ENCODE measurements at places on chromosomes 5 and 9. TPM values are rescaled to one million over a fixed set of nuclear protein-coding genes. Genes with fewer than 3 reads are reported as not detected.
A peak's percentile ranks its signal among the peaks of the same experiment; 100 is the strongest.

DNA sequence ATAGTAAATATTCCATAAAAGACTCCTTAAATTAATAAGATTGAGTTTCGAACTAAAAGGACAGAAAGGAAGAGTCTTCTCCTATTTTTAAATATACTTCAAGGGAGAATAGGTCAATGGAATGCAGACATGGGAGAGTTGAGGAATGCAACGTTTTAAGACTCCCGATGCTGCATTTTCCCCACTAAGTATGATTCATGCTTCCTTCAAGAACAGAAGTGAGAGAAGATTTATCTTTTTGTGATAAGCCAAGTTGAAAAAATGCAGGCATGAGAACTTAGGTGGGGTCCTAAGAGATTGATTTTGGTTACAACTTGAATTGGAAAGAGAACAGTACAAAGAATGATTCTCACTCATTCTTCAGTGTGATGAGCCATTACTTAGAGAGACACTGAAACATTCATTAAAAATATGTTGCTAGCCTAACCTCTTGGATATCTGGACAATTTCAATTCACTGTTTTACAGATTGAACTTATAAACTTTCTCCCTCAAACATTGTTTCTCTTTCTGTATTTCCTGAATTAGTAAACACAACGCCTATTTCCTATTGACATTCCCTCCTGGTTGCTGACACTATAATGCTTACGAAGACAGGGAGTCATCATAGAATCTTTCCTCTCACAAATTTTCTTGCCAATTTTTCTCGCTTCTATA lies 1666.1 kb upstream of the WWC1 start:
- DNase-seq = no peak

DNA sequence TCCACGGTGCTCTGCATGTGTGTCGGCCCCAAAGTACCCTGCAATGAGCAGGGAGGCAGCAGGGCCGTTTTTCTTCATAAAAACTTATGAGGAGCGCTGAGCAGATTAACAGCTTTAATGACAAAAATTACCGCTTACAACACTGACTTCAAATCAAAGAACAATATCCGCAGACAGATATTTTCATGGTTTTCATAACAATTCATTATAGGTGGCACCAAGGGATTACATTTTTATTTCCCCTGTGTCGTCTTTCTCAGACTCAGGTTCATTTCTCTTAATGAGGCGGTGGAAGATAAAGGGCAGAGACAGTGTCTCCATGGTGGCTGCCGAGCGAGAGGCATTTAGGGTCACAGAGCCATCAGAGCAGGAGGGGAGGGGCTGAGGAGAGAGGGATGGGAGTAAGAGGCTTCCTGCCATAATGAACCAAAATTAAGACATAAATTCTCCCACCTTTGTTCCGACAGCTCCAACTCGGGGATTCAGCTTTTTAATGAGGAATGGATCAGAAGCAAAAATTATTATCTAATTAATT lies 240.7 kb upstream of the CLINT1 start:
- no peak for DNase-seq

GRCh38 chr9:22650946-22651345 lies 204.3 kb downstream of the DMRTA1 start:
- DNase-seq = no peak

DNA sequence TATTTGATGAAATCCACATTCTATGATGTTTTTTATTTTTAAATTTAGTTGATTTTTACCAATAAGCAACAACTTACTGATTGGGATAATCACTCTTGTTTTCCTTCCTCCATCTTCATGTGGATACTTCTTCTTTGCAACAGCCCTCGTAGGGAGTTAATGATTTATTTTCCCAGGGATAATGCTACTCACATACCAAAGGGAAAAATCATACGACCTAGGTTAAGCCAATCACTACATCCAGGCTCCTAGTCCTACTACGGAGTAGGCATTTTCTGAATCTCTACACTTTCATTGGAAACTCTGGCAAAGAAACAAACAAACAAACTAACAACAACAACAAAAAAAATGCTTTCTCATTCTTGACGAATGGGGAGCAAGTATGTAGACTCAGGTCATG lies 663.4 kb downstream of the PTPRD start:
- no peak for DNase-seq

- DNase-seq = no peak
These were observed 889.4 kb upstream of the SEMA6A start for GRCh38 chr5:117463881-117464570.

GRCh38 chr9:37542895-37543294 lies 33.3 kb downstream of the FBXO10 start:
- DNase-seq = no peak

GRCh38 chr9:124098141-124098905 lies 86.8 kb downstream of the LHX2 start:
- DNase-seq = no peak

Gene CSF1R
- 36.9 TPM for total RNA-seq

Gene OR13D1
- total RNA-seq = not detected

DNA sequence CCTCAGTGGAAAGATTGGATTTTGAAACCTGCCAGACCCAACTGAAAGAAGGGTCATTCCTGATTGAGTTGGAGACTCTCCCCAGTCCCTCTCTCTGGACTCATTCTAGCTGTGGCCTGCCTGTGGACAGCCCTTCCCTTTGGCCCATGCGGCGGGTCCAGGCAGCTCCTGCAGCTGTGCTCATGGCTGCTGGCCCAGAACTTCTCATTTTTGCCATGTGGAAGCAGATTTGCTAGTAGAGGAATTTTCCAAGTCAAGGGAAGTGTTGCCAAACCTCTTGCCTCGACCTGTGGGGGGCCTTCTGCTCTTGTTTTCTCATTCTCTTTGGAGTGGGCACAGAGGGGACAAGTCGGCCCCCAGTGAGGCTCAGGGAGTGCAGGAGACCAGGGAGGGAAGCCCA lies 89.2 kb downstream of the ANKRD33B start:
- DNase-seq = peak; percentile 44
